ENCODE measurements at places on chromosomes 7 and 10. TPM values are rescaled to one million over a fixed set of nuclear protein-coding genes. Genes with fewer than 3 reads are reported as not detected.

Gene SLC13A1
- not detected for total RNA-seq

- no peaks in the 10 kb centered on the region for H3K4me1 ChIP-seq
- H3K36me3 ChIP-seq: no peaks in the 10 kb centered on the region
- H3K27me3 ChIP-seq: no peaks in the 10 kb centered on the region
- H3K4me3 ChIP-seq: no peak overlapping the region
- DNase-seq: no peak
- H3K27ac ChIP-seq: no peak overlapping the region
Observed at GRCh38 chr10:127293640-127294039, 97.2 kb upstream of the INSYN2A start.

Gene SLC26A3
- total RNA-seq: not detected

DNA sequence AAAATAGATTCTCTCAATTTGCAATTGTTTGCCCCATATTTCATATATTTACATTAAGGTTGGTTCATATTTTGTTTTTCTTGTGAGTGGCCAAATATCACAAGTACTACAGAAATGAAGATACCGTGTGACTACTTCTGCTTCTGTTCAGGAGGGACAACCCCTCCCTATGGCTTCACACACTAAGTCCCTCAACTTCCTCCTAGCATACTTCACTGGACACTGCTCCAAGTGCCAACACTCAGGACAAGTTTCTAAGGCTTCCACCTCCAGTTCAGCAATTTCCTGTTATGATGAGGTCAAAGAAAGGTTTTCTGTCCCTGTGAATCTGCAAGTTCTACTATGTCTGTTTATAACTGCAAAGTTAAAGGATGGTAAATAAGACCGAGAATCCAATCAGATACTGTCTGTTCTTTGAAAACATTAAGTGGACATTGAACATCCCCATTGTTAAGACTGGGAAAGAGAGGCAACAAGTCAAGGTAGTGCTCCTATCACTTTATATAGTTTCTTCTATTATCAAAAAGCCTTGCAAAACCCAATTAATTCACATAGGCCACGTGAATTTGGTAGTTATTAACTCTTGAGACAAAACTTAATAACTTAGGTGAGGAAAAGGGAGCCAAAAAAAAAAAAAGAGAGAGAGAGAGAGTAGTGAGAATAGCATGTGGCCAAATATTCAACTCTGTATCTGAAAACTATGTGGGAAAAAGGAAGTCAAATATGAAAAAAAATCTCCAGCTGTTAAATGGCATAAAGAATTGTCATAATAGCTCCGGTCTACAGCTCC lies 81.3 kb upstream of the DKK1 start:
- no peaks in the 10 kb centered on the region for H3K4me1 ChIP-seq
- DNase-seq: no peak
- no peak overlapping the region for H3K27ac ChIP-seq
- no peaks in the 10 kb centered on the region for H3K36me3 ChIP-seq

DNA sequence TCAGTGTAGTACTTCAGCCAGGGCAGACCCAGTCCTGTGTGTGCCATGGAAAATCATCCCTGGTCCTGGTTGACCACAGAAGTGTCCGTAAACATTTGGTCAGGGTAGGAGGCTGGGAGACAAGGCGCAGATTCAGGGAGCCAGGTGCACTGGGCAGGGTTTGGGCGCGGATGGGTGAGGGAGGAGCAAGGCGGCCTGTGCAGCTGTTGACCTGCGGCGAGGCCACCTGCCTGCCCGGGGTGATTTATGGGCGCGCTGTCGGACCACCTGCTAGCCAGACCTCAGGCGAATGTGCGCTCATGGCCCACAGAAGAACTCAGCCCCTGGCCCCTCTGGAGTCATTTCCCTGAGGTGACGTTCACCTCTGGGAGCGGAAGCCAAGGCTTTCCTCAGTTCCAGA lies 6.6 kb downstream of the SFRP5 start:
- no peak for DNase-seq
- peaks cover 21% of the 10 kb centered on the region for H3K27me3 ChIP-seq
- H3K4me3 ChIP-seq: no peak overlapping the region
- H3K36me3 ChIP-seq: peaks cover 25% of the 10 kb centered on the region
- H3K27ac ChIP-seq: no peak overlapping the region

Gene ADAM12
- total RNA-seq: 0.52 TPM

Gene FAM25C
- total RNA-seq: not detected

DNA sequence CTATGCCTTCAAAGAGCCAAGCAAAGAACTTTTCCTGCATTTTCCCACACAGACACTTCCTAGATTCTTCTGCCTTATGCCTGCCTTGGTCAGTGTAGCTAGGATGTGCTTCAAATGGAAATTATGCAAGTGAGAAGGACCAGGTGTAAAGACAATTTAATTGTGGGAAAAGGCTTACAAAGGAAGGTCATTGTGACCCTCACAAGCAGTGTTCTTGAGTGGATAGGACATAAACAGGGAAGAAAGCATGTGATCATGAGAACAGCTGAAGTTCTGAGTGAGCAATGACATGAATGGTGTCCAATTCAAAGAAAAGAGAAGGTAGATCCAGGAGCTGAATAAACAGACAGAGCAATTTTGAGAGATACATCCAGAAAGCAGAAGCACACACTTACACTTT lies 1.3 kb upstream of the PIP start:
- no peaks in the 10 kb centered on the region for H3K4me1 ChIP-seq
- no peak overlapping the region for H3K27ac ChIP-seq
- H3K36me3 ChIP-seq: no peaks in the 10 kb centered on the region
- H3K27me3 ChIP-seq: peaks cover 19% of the 10 kb centered on the region

DNA sequence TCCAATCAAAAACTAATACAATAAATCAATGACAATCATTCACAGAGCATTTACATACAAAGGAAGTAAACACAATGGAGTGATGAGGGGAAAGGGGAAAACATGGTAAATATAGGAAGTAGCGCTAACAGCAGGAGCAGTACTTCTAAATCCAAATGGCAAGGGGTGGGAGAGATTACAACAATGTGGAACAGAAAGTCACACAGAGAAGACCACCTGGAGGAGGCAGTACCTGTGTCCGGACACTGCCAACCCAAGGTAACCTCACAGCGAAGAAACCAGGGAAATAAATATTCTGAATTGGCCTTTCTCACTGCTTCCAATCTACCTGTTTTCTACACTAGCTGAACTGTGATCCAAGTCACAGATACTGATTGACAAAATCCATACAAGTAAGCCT lies 58.2 kb downstream of the ABI1 start:
- H3K4me3 ChIP-seq: peak overlapping the region; percentile 29
- H3K27ac ChIP-seq: no peak overlapping the region
- H3K27me3 ChIP-seq: no peaks in the 10 kb centered on the region
- peak; percentile 54 for DNase-seq

Gene SAP25
- total RNA-seq: 5.3 TPM

- H3K36me3 ChIP-seq: no peaks in the 10 kb centered on the region
- no peak overlapping the region for H3K4me3 ChIP-seq
- no peak overlapping the region for H3K27ac ChIP-seq
- no peak for DNase-seq
Observed at GRCh38 chr7:98341106-98341505, 59.6 kb downstream of the BRI3 start.

GRCh38 chr7:45229156-45229920 lies 71.7 kb downstream of the RAMP3 start:
- no peaks in the 10 kb centered on the region for H3K4me1 ChIP-seq
- H3K27me3 ChIP-seq: no peaks in the 10 kb centered on the region
- no peak overlapping the region for H3K27ac ChIP-seq
- DNase-seq: no peak

- peak; percentile 47 for DNase-seq
- no peak overlapping the region for H3K4me3 ChIP-seq
- H3K36me3 ChIP-seq: no peaks in the 10 kb centered on the region
Observed at GRCh38 chr7:78066599-78066998, 268.0 kb downstream of the PHTF2 start.

GRCh38 chr7:73891178-73891885 lies 30.4 kb downstream of the TMEM270 start:
- no peaks in the 10 kb centered on the region for H3K36me3 ChIP-seq
- DNase-seq: no peak
- no peaks in the 10 kb centered on the region for H3K27me3 ChIP-seq
- H3K27ac ChIP-seq: no peak overlapping the region

Gene CLEC2L
- 1.5 TPM for total RNA-seq

Gene SPDYE2
- not detected for total RNA-seq

Gene PRSS2
- total RNA-seq: 6.3 TPM

DNA sequence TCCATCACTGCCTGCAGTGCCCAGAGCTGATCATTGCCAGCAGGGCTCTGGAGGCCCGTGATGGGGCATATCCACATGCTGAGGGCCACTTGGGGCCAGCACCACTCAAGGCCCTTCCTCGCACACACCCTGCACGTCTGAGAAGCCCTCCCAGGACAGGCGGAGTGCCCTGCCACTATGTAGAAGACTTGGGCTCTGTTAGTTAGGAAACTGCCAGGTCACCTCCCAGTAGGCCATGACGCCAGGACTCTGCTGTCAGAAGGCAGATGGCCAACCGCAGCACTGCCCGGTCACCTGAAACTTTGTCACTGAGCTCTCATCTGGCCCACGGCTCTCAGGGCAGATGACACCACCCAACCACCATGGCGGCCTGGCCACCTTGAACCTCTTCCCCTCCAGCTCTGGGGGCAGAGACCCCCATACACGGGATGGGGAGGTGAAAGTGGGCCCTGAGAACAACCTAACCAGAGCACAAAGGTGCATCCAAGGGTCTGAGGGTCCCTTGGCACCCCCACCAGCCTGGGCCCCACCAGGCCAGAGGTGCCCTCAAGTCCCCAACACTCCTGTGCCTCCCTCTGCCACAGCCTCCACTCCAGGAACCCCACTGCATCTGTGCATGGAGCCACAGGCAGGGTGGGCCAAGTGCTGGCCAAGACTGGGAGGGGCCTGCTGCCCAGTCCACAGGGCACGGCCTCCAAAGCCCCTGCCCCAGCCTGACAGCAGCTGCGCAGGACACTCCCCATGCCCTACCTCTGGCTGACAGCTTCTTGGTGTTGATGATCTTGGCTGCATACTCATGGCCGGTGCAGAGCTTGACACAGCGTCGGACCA lies 41.8 kb downstream of the CAMK2B start:
- no peaks in the 10 kb centered on the region for H3K27me3 ChIP-seq
- H3K4me3 ChIP-seq: no peak overlapping the region
- peak; percentile 22 for DNase-seq

Gene ADIRF
- total RNA-seq: 1.4 TPM

- peaks cover 10% of the 10 kb centered on the region for H3K4me1 ChIP-seq
- no peak overlapping the region for H3K27ac ChIP-seq
- no peak overlapping the region for H3K4me3 ChIP-seq
- DNase-seq: no peak
- no peaks in the 10 kb centered on the region for H3K27me3 ChIP-seq
Observed at GRCh38 chr7:74030861-74031260, 2.9 kb downstream of the ELN start.

GRCh38 chr10:114389426-114389825 lies 14.9 kb downstream of the AFAP1L2 start:
- no peaks in the 10 kb centered on the region for H3K4me1 ChIP-seq
- DNase-seq: no peak
- no peaks in the 10 kb centered on the region for H3K27me3 ChIP-seq
- no peaks in the 10 kb centered on the region for H3K36me3 ChIP-seq

Gene PRKCQ
- 21.0 TPM for total RNA-seq

DNA sequence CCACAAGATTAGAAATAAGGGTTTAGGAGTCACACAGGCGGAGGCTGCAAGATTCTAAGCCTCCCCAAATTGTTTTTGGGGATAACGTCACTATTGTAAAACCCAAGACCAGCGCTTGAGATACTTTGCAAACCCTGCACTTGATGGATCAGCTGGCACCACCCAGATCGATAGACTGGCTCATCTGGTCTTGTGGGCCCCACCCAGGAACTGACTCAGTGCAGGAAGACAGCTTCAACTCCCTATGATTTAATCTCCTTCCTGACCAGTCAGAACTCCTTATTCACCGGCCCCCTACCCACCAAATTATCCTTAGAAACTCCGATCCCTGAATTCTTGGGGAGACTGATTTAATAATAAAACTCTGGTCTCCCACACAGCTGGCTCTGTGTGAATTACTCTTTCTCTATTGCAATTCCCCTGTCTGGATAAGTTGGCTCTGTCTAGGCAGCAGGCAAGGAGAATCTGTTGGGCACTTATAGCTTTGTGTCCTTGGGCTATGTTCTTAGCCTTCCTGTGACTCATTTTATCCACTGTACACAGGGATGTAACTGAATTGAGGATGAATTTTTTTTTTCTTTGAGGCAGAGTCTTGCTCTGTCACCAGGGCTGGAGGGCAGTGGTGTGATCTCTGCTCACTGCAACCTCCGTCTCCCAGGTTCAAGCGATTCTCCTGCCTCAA lies 64.4 kb upstream of the CARD11 start:
- no peaks in the 10 kb centered on the region for H3K27me3 ChIP-seq
- DNase-seq: no peak
- H3K36me3 ChIP-seq: no peaks in the 10 kb centered on the region

Gene CFAP43
- total RNA-seq: 2.5 TPM

Gene HOGA1
- 0.43 TPM for total RNA-seq

- no peak for DNase-seq
- H3K4me3 ChIP-seq: no peak overlapping the region
- H3K27me3 ChIP-seq: no peaks in the 10 kb centered on the region
- no peak overlapping the region for H3K27ac ChIP-seq
- no peaks in the 10 kb centered on the region for H3K36me3 ChIP-seq
- peaks cover 6% of the 10 kb centered on the region for H3K4me1 ChIP-seq
Observed at GRCh38 chr7:79862447-79863210, 272.0 kb upstream of the GNAI1 start.

Gene OR13A1
- total RNA-seq: not detected

Gene ADCY1
- total RNA-seq: 8.8 TPM

Gene TAS2R60
- 0.37 TPM for total RNA-seq

Gene DAGLB
- 19.0 TPM for total RNA-seq

DNA sequence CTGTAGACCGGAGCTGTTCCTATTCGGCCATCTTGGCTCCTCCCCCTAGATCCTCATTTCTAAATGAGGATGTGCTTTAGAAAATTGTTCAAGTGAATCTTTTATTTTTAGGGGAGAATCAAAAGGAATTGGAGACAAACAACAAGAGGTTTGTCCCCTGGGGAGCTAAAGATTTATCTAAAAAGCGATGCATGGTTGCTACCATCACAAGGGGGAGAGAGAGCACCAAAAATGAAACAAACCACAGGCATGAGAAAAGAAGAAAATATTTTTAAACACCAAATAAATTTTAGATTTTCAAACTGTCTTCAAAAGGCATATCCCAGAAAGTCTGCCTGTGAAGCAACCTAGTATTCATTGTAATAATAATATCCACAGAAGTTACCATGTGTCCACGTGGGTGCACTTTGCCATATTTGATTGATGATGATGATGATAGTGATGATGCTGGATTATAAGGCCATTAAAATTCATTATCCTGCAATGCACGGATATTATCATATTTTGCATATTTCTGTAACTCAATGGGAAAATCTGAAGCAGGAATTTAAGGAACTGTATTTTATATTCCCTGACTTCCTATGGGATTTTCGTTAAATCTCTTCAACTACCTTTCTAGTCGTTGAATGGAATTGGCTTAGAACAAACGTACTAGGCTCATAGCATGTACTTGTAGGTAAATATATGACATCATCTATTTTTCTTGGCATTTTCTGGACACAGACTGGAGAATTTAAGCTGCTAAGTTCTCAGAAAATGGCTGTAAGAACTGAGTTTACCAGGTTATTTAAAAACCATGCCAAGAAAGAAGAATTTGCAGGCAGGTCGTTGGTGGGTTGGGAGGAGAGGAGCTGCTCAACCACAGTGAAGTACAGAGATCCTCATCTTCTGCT lies 171.6 kb downstream of the WDR37 start:
- no peak overlapping the region for H3K27ac ChIP-seq
- no peaks in the 10 kb centered on the region for H3K4me1 ChIP-seq
- no peak for DNase-seq
- H3K4me3 ChIP-seq: no peak overlapping the region
- H3K36me3 ChIP-seq: no peaks in the 10 kb centered on the region

Gene MUC12
- 5.9 TPM for total RNA-seq

- no peak overlapping the region for H3K4me3 ChIP-seq
- H3K27ac ChIP-seq: no peak overlapping the region
- no peaks in the 10 kb centered on the region for H3K27me3 ChIP-seq
- H3K36me3 ChIP-seq: no peaks in the 10 kb centered on the region
Observed at GRCh38 chr7:73865738-73866445, 4.9 kb downstream of the TMEM270 start.
